ENCODE measurements at places on chromosomes 16 and 17.

GRCh38 chr16:67514382-67514828 lies 14.2 kb upstream of the RIPOR1 start:
- DNase-seq: peak; percentile 81

DNA sequence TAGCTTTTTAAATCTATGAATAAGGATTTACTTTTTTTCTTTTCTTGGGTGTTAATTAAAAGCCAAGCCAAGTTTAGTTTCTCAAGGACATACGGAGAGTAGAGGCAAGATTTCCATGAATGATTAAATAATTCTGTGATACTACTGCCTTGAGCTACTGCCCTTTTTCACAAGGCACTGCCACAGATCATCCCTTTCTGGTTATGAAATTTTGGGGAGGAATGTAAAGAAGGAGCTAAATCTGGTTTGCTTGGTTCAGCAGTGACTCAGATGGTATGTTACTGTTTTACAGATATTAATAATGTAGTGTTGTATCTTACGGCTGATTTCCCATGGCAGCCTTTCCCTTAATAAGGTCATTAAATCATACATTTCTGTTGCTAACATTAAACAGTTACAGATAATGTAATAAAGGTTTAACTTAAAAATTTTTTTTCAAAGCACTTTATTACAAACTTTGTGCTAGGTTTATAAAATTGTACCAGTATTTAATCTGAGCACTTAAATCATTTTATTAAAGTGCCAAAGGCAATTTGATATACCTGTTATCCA lies 2.6 kb downstream of the WSB1 start:
- peak; percentile 80 for DNase-seq

- peak; percentile 17 for DNase-seq
These were observed 56.9 kb upstream of the ALDH3A1 start for GRCh38 chr17:19805006-19805405.

DNA sequence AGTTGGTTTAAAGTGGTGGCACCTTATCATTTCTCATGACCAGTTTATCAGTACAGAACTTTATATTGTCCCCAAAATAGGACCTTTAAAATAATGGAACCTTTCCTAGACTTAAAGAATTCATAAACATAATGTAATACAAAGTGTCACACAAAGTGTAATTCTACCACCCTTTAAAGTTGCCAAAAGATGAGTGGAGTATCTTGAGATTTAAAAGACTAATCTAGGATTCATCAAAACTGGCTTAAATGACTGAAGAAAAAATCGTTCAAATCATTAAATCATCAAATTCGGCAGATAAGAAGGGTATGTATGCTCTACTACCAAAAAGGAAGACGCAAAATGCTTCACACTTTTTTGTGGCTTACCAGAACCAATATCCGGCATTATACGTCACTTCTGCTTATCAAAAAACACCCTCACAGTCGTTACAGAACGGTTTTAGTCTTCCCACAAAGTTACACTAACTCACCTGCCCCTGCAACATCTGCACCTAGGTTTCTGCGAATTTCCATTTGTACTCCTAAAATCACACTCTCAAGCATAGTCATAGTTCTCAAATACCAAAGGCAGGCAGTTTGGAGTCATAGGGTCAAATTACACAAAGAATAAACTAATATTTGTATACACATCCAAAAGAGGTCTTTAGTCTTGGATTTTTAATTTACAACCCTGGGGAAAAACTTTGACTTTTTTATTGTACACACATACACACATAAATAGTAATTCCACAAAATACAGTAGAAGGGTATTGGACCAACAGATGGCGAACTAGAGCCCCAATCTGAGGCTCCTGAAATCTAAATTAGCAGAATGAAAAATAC lies 1.4 kb upstream of the KANSL1 start:
- peak; percentile 87 for DNase-seq

DNA sequence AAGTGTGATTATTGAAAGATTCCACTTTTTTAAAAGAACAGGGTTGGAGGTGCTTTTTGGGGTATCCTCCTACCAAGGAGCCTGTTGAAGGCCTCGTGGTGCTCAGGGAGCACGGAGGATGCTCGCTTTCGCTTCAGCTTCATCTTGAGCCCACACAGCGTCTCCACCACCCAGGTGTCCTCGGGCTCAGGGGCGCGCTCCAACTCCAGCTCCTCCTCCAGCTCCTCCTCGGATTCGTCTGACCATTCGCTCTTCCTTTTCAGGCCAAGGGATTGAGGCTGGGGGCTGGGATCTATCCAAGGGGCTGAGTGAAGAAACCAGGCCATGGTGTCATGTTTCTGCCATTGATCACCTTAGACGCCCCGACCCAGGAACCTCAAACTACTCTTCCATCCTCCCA lies 1.2 kb downstream of the SPDYE4 start:
- DNase-seq: no peak

Data from fibroblast of skin of scalp (primary cell).